A172 (cell line): ENCODE measurements at places on chromosomes 1 and 21. TPM values are rescaled to one million over a fixed set of nuclear protein-coding genes. Genes with fewer than 3 reads are reported as not detected.
A peak's percentile ranks its signal among the peaks of the same experiment; 100 is the strongest.

GRCh38 chr1:15941899-15942660, 33.8 kb downstream of the ZBTB17 start:
- DNase-seq: no peak

TRNP1 gene
- 19.3 and 23.9 TPM in 2 replicates for total RNA-seq

- no peak for DNase-seq
These were observed 139.8 kb downstream of the ADSS2 start for GRCh38 chr1:244311784-244312532.

GRCh38 chr21:17514124-17514845, 1.4 kb downstream of the CXADR start:
- no peak for DNase-seq

- DNase-seq: no peak
These were observed 129.2 kb downstream of the NTPCR start for GRCh38 chr1:233079574-233079973.

DNA sequence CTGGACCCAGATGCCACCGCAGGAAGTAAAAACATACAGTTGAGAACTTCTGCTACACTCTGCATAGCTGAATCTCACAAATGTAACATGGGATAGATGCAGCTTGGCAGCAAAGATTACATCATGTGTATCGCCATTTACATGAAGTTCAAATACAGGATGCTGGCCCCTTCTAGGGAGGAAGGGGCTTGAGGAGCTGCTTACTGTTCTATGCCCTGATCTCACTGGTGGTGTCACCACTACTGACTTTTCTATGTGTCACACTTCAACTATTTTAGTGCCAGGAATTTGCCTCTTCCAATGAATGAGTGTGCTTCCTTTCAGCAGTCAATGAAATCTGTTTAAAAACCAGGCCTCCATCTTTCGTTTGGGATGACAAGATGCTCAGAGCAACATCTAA, 31.1 kb downstream of the MRAP start:
- peak; percentile 66 for DNase-seq

PLEKHM2 gene
- total RNA-seq: 18.4 and 22.2 TPM in 2 replicates

RPRD2 gene
- total RNA-seq: 10.9 TPM in 2 replicates

DNA sequence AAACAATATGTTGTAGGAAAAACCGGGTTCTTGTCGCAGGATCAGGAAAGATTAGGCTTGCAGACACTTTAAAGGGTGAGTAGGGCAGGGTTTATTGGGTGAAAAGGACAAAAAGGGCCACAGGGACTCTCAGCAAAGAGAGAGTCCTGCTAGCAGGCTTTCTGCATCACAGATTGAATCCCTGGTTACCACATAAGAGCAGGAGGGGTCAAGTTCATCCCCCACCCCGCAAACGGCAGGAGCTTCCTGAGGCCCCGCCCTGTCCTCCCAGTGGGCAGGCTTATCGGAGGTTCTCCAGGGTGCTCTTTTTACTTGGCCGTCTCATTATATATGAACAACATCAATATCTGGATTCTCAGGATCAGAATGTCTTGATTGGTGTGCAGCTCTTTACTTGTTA, 47.7 kb downstream of the SYCP1 start:
- no peak for DNase-seq

- no peak for DNase-seq
These were observed 151.8 kb downstream of the PTPRU start for GRCh38 chr1:29388170-29388569.

DNA sequence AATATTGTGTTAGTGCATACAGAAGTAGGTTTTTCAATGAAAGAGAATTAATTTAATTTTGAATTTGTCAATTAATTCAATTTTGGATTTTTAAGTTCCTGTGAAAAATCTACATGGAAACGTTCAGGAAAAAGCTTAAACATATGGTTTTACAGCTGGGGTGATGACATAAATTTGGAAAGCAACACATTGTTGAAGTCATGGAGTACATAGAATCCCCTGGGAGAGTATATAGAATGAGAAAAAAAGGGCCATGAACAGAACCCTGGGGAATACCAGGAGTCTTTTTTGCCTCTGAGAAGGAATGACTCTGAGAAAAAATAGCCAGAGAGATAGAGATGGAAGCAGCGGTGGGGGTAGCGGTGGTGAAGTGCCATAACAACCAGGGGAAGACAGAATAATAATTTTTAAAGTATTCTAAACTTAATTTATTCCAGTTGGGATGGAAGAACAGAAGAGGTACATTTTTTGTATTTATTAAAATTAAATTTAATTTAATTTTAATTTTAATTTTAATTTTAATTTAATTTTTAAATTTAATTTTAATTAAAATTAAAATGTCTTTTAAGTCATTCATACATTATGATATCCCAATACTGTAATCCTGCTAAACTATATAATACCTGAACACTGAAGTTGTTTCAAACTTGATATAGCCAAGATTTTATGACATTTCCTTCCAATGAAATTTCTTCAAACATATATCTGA, 48.9 kb downstream of the NME7 start:
- no peak for DNase-seq

- no peak for DNase-seq
These were observed 129.8 kb downstream of the CNIH3 start for GRCh38 chr1:224745924-224746323.

GRCh38 chr1:207605444-207606361, 39.2 kb upstream of the CR1L start:
- DNase-seq: no peak
